DMS153 (cell line): ENCODE measurements at places on chromosomes 1 and 21.

GRCh38 chr21:35404247-35404646 lies 355.1 kb upstream of the RUNX1 start:
- no peak for DNase-seq

DNA sequence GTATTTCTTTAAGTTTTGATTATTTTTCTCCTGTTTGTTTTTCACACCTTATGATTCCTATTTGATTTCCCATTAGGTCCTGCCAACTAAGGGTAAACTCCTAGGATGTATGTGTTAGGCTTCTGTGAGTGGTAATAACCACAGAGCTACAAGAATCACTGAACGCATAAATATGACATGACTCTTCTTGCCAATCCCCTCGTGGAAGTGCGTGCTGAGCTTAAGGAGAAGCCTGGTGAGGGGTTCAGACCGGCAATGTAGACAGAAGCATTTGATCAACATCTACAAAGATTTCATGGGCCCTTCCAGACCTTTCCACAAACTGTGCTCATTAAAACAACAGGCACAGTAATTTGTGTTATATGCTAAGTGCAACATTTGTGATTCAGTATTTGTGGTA lies 273.8 kb upstream of the SNX7 start:
- no peak for DNase-seq

DNA sequence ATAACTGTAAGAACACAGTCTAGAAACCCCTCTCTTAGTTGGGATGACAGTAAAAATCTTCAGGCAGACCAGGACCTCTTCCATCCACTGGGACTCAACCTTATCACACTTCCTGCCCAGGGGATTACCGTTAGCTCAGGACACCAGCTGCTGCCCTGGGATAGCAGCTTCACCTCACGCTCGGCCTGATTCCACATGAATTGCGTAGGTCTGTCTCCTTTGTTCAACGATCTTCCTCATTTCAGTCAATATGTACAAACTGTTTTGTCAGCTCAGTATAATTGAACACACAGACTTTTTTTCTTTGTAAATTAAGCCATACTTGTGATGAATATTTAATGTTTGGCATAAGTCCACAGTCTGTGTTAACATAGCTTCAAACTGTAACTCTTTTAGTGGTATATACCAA lies 290.4 kb downstream of the GRIK1 start:
- no peak for DNase-seq

DNA sequence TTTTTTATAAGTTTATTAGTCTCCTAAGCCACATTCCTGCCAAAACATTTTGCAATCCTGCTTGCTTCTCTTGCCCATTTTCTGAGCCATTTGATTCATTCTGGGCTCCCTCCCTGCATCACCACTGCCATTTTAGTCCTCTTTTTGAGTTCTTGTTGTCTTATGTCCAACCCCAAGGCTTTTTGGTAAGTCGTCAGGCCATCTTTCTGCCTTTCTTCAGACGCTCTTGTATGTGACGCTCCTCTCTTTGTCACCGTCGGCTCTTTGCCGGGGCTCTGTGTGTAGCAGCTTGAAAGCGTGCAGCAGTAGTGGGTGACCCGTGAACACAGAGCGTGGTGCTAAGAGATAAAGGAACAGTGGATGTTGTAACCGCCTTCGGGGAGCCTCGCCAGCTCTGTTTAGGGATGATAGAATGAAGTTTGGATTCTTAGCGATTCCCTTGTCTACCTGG lies 14.6 kb downstream of the HUNK start:
- DNase-seq, result no peak

- DNase-seq, result no peak
These were observed 6.8 kb upstream of the COL6A2 start for GRCh38 chr21:46091118-46091517.

GRCh38 chr1:61085206-61085982 lies 3.0 kb downstream of the NFIA start:
- DNase-seq, result no peak

DNA sequence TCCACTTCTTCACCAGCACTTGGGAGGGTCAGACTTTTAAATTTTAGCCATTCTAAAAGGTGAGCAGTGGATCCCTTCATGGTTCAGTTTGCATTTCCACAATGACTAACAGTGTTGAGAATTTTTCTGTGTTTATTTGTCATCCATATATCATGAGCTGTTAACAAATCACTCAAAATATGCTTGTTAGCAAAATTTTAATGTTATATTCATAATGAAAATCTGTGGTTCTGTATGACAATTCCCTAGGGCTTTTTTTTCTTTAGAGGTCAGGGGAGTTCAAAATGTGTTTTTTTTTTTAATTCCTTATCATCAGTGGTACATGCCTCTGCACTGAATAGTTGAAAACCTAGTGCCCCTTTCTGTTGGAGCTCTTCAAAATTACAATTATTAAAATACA lies 682.2 kb upstream of the ADGRL2 start:
- DNase-seq, result no peak

DNA sequence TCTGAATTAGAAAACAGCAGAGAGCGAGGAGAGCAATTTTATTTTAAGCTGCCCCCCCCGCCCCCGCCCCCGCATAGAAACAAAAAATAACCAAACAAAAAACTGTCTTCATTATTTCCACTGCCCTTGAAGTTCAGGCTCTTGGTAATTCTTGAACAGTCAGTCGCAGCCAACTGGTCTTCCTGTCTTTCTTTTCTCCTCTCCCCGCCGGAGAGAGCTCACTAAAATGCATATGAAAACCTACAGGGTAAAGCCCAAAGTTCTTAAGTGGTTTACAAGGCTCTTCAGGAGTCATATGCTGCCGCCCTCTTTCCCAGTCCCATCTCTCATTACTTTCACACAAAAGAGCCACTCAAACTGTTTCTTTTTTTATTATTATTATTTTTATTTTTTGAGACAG lies 1.1 kb upstream of the ANKRD35 start:
- DNase-seq, result no peak

DNA sequence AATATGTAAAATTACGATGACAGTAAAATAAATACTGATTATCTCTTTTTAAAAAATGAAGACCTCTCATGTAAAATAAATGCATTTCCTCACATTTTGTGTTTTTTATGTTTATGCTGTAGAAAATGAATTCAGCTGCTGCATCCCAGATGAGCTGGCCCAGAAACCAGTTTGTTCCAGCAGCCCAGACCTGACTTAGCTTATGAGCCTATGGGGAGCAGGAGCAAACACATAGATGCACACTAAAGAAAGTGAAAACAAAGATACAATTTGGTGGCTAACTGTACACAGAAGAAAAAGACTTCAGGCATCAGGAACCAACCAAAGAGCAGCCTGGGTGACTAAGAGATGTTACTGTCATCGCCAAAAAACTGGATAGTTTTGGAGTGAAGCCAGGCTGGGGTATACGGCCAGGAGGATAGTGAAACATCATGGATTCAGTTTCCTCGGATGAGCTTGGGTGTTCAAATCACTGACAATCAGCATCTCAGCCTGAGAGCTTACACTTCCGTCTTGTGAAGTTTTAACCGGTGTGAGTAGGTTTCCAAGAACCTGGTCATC lies 113.9 kb upstream of the BACE2 start:
- no peak for DNase-seq

GRCh38 chr1:114819869-114820268 lies 34.8 kb upstream of the SYCP1 start:
- DNase-seq, result no peak

- peak; percentile 90 for DNase-seq
These were observed 137.8 kb downstream of the RWDD3 start for GRCh38 chr1:95371666-95372282.

DNA sequence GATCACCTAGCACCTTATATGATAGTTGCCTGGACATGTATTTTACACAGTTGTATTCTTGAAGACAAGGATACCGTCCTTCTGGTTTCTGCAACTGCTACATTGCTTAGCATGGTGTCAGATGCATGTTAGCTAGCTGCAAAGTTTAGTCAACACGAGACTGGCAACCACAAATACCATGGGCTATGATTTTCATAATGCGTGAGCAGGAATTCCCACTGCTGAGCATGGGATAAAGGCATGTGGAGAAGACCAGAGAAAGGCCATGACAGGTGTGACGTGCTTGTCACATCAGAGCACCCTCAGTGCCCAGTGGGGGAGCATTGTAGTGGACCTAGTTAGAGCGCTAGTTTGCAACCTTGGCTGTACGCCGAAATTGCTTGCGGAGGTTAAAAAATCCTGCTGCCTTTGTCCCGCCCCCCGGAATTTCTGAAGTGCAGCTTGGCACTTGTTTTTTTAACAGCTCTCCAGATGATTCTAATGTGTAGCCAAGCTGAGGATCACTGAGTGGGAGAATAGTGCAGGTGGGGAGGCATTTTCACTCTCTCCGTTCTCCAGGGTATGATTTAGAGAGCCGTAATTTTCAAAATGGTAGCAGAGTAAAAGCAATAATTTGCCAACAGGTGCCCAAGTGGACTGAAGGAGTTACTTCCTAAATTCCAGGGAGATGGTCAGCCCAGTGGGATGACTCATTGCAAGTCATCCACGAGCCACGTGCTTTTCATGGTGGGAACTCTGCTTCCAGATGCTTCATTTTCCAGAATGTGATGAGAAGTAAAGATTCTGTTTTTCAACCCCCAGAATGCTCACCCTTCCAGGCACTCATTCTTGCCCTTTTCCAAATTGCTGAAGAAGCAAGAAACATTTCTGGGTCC lies 81.0 kb downstream of the CNIH3 start:
- no peak for DNase-seq

GRCh38 chr21:36551731-36552433 lies 72.0 kb upstream of the CLDN14 start:
- no peak for DNase-seq

GRCh38 chr1:10519016-10519417 lies 44.3 kb downstream of the PEX14 start:
- DNase-seq, result peak; percentile 84

- DNase-seq, result no peak
These were observed 6.2 kb downstream of the FNDC5 start for GRCh38 chr1:32864375-32865019.
